ENCODE measurements at places on chromosomes 6 and 20.
A peak's percentile ranks its signal among the peaks of the same experiment; 100 is the strongest.

DNA sequence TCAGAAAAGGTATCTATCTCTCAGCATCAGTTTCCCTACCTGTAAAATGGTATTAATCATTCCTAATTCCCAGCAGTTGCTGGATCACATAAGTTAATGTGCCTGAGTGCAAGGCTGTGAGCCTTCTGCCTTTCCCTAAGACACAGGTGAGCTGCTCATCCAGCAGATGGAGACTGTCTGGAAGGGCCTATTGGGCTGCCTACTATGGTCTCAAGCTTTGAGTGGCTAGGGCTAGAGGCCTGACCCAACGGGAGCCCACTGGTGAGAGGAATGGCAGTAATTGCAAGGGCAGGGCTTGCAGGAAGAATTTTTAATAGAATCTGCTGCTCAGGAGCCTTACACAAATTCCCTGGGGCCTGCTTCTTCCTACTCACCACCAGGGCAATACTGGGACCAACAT is 4.3 kb downstream of the KHDC1 start:
- DNase-seq, result no peak

DNA sequence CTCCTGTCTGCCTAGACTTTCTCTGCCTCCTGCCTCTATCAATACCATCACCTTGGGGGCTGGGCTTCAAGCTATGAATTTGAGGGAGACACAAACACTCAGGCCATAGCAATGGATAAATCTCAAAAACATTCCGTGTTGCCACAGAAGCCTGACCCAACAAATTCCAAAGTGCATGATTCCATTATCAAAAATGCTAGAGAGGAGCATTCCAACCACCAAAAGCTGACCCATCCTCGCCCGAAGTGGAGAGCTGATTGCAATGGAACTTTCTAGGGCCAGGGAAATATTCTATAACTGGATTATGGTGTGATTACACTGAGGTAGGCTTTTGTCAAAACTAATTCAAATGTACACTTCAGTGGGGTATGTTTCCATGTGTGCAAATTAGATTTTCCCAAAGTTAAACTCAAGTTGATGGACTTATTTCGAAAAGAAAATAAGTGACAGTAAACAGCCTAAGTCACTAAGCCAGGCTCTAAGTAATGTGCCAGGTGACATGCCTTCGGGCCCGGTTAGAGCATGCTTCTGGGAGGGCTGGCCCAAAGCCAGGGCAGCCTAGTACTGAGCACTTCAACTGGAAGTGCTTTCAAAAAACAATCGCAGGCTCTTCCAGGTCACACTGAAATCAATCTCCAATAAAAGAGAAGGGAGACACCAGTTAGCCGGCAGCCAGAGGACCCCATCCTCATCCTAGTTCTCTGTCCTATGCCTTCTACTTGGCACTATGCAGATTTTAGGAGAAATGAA is 142.3 kb downstream of the TBXT start:
- DNase-seq, result no peak

GRCh38 chr6:19210849-19211590 is 626.1 kb upstream of the ID4 start:
- DNase-seq, result peak; percentile 56

DNA sequence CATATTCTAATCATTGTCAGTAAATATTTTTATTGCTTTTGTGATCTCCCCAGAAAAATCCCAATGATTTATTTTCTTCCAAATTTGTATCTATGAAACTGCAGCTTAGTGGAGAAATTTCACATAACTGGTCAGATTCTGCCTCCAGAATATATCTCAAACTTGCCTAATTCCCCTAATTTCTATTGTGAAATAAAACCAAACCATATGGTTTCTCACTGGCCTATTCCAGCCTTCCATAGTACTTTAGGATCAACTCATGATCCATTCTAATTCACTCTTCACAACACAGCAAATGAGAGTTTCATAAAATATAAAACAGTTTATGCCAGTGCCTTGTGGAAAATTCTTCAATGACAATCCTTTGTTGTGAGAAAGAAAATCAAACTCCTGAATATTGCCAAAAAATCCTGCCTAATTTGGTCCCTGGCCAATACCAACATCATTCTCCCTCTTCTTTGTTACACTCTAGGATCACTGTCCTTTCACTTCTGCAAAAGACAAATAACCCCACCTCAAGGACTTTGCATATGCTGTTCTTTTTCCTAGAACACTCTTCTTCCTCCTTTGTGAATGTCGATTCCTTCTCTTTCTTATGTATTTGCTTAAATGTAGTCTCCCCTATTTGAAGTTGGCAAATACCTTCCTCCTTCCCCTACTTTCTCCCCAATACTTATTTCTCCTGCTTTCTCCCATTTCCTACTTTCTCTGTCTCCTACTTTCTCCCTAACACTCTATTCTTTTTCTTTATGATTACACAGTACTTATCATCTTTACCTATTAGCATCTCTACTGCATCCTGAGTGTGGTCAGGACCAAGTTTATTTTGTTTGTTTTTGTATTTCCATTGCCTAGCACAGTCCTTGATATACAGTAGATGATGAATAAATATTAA is 587.5 kb downstream of the RFPL4B start:
- DNase-seq, result no peak

DNA sequence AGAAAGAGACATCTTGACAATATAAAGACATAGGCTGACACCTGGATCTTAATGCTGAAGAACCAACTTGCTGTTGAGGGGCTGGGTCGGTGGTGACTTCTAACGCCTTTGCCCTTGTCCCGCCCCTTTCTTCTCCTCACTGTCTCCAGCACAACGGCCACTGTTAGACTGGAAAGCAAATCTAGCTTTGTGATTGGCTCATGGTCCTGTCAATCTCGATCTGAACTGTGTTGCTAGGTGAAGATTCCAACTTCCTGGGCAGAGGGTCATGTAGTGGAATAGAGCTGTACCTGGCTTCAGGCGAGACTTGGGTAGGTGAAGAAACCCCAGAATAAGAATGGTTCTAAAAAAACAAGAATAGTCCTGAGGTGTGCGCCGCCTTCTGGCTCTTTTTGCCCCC is at the start of gene PGK2:
Gene PGK2 (minus strand): TSS at position 110 of the 400 bp plus-strand sequence. CDS start 98 bp downstream, at position 12.
- peak; percentile 35 for DNase-seq

- no peak for DNase-seq
Measured at GRCh38 chr6:48754641-48755040, 643.6 kb upstream of the PTCHD4 start.
